Psoas muscle (tissue), 8 donors: ENCODE measurements at places on chromosomes 12 and 14. TPM values are rescaled to one million over a fixed set of nuclear protein-coding genes. Genes with fewer than 3 reads are reported as not detected.

GRCh38 chr14:101336183-101336582 is 225.1 kb upstream of the DIO3 start:
- DNase-seq, result no peak
- no peak overlapping the region for H3K27ac ChIP-seq
- no peaks in the 10 kb centered on the region for H3K27me3 ChIP-seq
- H3K4me1 ChIP-seq, result no peaks in the 10 kb centered on the region

DNA sequence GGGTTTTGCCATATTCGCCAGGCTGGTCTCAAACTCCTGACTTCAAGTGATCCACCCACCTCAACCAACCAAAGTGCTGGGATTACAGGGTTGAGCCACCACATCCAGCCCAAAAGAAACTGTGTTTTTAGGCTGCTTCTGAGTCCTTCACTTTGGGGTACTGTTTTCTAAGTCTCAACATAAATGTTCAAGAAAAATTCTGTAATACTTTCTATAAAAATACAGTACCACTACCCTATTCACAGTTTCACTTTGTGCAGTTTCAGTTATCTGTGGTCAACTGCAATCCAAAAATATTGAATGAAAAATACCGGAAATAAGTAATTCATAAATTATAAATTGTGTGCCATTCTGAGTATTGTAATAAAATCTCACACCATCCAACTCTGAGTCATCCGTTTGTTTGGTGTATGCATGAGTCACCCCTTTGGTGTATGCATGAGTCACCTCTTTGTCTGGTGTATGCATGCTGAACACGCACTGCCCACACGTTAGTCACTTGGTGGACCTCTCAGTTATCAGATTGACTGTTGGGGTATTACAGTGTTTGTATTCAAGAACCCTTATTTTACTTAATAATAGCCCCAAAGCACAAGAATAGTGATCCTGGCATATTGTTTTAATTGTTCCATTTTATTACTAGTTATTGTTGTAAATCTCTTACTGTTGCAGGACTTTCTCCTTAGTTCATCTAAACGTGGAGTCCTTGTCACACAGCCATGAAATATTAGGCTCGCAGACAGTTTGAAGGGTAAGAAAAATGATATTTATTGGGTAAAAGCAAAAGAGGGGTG is 190.2 kb downstream of the FSCB start:
- H3K27me3 ChIP-seq, result no peaks in the 10 kb centered on the region
- no peak overlapping the region for H3K4me3 ChIP-seq
- no peak overlapping the region for H3K27ac ChIP-seq
- H3K4me1 ChIP-seq, result no peaks in the 10 kb centered on the region
- no peaks in the 10 kb centered on the region for H3K36me3 ChIP-seq

DNA sequence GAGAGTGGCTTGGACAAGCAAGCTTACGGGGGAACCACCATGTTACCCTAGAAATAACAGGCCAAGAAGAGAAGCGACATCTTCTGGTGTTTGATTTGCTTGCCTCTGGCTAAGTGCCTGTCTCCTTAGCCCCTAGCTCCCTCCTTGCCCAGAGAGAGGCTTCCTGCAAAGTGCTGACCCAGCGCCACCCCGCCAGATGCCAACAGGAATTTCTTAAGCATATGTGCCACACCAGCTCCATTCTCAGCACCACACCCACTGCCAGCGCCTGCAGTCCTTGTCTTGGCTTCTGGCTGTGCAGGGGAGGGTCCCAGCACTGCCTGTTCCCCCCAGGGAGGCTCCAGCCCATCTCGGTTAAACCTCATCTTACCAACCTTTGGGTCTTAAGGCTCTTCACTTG is 74.2 kb upstream of the NCOR2 start:
- H3K4me1 ChIP-seq, result peaks cover 14% of the 10 kb centered on the region
- no peak overlapping the region for H3K4me3 ChIP-seq
- H3K36me3 ChIP-seq, result no peaks in the 10 kb centered on the region
- H3K27me3 ChIP-seq, result no peaks in the 10 kb centered on the region

- peaks cover 16% of the 10 kb centered on the region for H3K4me1 ChIP-seq
- H3K36me3 ChIP-seq, result peaks cover 91% of the 10 kb centered on the region
- H3K27ac ChIP-seq, result no peak overlapping the region
- no peaks in the 10 kb centered on the region for H3K27me3 ChIP-seq
Observed at GRCh38 chr14:23089498-23090253, 5.3 kb downstream of the ACIN1 start.

- H3K4me3 ChIP-seq, result peak within 1 kb of the TSS; percentile 57
- no peak within 1 kb of the TSS for H3K27ac ChIP-seq
Observed at GRCh38 chr12:84912198-84913128, at the start of gene SLC6A15. TSS of gene SLC6A15 (minus strand) at chr12:84912799. CDS start at chr12:84892120, 20,679 bp downstream.

- no peaks in the 10 kb centered on the region for H3K27me3 ChIP-seq
- no peaks in the 10 kb centered on the region for H3K36me3 ChIP-seq
- H3K4me3 ChIP-seq, result no peak overlapping the region
- no peak for DNase-seq
- H3K4me1 ChIP-seq, result peaks cover 13% of the 10 kb centered on the region
Observed at GRCh38 chr12:92973614-92974013, 44.5 kb upstream of the EEA1 start.

DNA sequence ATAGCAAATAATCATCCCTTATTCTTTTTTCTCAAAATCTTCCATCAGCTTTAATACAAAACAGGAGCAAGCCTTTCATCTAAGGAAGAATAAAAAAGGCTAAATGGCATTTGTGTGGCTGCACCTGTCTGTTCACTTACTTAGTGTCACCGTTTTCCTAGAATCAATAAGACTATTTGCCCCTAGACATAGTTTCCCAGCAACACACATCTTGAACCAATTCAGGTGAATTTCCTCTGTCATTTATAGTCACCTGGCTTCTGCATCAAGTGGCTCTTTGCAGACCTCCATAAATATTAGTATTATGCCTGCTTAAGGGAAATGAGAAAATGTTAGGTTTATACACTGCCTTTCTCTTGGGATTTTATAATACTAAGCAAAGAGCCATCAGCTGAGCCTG is 17.4 kb upstream of the GCH1 start:
- no peak overlapping the region for H3K27ac ChIP-seq
- no peaks in the 10 kb centered on the region for H3K36me3 ChIP-seq
- no peak overlapping the region for H3K4me3 ChIP-seq
- DNase-seq, result no peak
- H3K27me3 ChIP-seq, result no peaks in the 10 kb centered on the region

- no peak overlapping the region for H3K4me3 ChIP-seq
- H3K36me3 ChIP-seq, result no peaks in the 10 kb centered on the region
- H3K27ac ChIP-seq, result no peak overlapping the region
Observed at GRCh38 chr14:23895480-23895879, 58.1 kb upstream of the DHRS4 start.

- no peak for DNase-seq
- peaks cover 5% of the 10 kb centered on the region for H3K4me1 ChIP-seq
- H3K36me3 ChIP-seq, result no peaks in the 10 kb centered on the region
- no peak overlapping the region for H3K27ac ChIP-seq
Observed at GRCh38 chr14:68961781-68962584, 17.1 kb downstream of the ACTN1 start.

GRCh38 chr14:65044596-65044959 is 57.7 kb downstream of the MAX start:
- no peaks in the 10 kb centered on the region for H3K27me3 ChIP-seq
- DNase-seq, result no peak
- no peak overlapping the region for H3K4me3 ChIP-seq
- no peak overlapping the region for H3K27ac ChIP-seq

DNA sequence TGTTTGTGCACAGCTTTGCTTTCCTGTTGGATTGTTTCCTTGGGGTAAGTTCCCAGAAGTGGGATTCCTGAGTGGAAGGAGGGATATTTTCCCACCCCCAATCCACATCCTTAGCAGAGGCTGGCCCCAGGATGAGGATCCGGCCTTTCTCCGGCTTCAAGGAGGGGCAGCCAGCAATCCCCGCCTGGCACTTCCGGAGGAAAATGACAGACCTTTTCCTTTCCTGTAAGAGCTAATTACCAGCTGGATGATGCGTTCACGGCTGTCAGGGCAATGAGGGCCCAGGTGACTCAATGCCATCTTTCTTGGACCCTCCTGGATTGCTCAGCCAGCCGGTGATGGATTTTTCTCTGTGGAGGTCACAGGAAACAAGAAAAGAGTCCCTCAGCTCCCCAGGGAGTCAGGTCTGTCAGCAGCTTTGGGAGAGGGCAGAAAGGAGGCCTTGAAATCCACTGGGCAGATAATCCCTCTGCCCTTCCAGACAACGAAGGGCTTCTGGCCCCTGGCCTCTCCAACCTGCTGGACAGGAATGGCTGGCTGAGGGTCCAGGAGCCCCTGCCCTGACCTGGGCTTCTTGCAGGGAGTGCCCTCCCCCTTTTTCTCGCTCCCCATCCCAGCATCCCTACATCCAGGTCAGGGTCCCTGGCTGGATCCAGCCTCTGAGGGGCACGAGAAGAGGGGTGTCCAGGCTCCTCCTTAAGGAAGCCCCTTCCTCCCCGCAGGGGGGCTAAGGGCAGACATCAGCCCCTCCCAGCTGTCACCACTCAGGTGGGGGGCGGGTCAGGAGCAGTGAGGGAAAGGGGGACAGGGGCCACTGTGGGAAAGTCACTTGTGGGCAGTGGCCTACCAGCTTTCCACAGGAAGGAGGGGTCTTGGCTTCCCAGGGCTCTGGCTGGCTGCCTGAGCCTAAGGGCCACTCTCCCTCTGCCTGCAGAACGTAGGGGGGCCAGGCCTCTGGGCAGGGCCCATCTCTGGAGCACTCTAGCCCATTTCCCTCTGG is 16.1 kb upstream of the CCDC85C start:
- no peak overlapping the region for H3K4me3 ChIP-seq
- H3K4me1 ChIP-seq, result no peaks in the 10 kb centered on the region
- peak overlapping the region; percentile 23 for H3K27ac ChIP-seq
- no peaks in the 10 kb centered on the region for H3K36me3 ChIP-seq
- no peaks in the 10 kb centered on the region for H3K27me3 ChIP-seq

DNA sequence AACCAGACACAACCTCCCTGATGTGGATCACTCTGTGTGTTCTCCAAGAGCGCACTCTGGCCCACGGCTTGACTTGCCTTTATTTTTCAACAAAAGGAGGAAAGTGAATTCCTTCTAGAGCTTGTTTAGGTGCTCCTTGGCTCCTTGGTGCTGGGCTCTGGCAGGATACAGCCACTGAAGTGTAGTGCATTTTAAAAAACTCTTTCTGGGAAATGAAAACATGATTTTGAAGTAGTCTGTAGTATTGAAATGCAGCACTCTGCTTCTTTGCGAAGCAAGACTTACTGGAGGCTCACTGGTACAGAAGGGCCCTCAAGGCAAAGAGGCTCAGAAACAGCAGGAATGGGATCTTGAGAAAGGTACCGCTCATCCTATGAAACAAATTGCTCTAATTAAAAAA is 81.6 kb downstream of the PTCSC3 start:
- H3K27ac ChIP-seq, result no peak overlapping the region
- H3K4me1 ChIP-seq, result no peaks in the 10 kb centered on the region
- H3K27me3 ChIP-seq, result no peaks in the 10 kb centered on the region

- no peaks in the 10 kb centered on the region for H3K36me3 ChIP-seq
- no peak overlapping the region for H3K27ac ChIP-seq
- DNase-seq, result no peak
- peaks cover 1% of the 10 kb centered on the region for H3K27me3 ChIP-seq
Observed at GRCh38 chr14:23804817-23805216, 148.8 kb upstream of the DHRS4 start.

DNA sequence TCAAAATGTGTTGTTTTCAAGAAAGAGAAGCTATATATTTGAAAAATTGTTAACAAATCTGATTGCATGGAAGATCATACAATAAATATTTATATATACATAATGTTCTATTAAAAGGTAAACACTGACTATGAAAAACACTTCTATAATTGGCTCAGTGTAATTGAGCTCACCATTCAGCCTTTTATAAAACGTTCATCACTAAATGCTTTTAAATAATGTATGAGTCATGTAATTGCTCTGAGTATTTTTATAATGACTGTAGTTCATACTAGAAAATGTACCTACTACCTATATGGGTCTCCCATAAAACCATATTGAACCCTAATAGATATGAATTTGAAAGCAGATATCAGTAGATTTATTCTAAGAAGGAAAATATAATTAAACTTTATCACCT is 240.4 kb upstream of the MGAT4C start:
- no peaks in the 10 kb centered on the region for H3K36me3 ChIP-seq
- DNase-seq, result no peak
- H3K4me3 ChIP-seq, result no peak overlapping the region
- H3K27ac ChIP-seq, result no peak overlapping the region

GRCh38 chr14:99057576-99058083 is 214.4 kb downstream of the BCL11B start:
- H3K4me3 ChIP-seq, result no peak overlapping the region
- DNase-seq, result no peak
- no peaks in the 10 kb centered on the region for H3K4me1 ChIP-seq
- H3K27me3 ChIP-seq, result no peaks in the 10 kb centered on the region

- no peak overlapping the region for H3K27ac ChIP-seq
- H3K27me3 ChIP-seq, result peaks cover 50% of the 10 kb centered on the region
- H3K4me1 ChIP-seq, result peaks cover 4% of the 10 kb centered on the region
- peak overlapping the region; percentile 73 for H3K4me3 ChIP-seq
Observed at GRCh38 chr12:27331927-27332324, 710 bp upstream of the BMAL2 start.

GRCh38 chr14:42000450-42000849 is 393.8 kb downstream of the LRFN5 start:
- DNase-seq, result no peak
- H3K4me3 ChIP-seq, result no peak overlapping the region
- no peak overlapping the region for H3K27ac ChIP-seq
- H3K36me3 ChIP-seq, result no peaks in the 10 kb centered on the region
- no peaks in the 10 kb centered on the region for H3K4me1 ChIP-seq

DNA sequence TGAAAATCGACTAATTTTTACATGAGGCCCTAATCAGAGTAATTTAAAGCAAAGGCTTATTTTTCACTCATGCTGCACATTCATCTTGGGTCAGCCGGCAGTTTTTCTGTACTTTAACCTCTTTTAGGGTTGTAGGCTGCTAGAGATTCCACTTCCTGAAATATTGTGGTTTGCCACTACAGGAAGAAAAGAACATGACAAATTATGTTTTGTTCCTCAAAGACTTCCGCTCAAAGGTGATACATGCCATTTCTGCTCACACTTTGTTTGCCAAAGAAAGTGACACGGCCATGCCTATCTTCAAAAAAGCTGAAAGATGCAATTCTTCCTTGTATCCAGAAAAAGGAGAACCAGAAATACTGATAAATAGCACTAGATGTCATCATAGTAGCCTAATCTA is 183.4 kb upstream of the PPFIA2 start:
- no peaks in the 10 kb centered on the region for H3K4me1 ChIP-seq
- no peak overlapping the region for H3K4me3 ChIP-seq
- H3K27ac ChIP-seq, result no peak overlapping the region
- no peaks in the 10 kb centered on the region for H3K27me3 ChIP-seq
- DNase-seq, result no peak

CLEC12A gene
- total RNA-seq, result 0.52 TPM

ERBB3 gene
- 0.71 TPM for total RNA-seq

KRT7 gene
- 3.9 TPM for total RNA-seq

C14orf132 gene
- total RNA-seq, result 0.59 TPM

RFLNA gene
- 7.8 TPM for total RNA-seq

CLEC9A gene
- not detected for total RNA-seq
